Activated naive CD4-positive, alpha-beta T cell (primary cell): ENCODE measurements at places on chromosomes 3 and 15.

DNA sequence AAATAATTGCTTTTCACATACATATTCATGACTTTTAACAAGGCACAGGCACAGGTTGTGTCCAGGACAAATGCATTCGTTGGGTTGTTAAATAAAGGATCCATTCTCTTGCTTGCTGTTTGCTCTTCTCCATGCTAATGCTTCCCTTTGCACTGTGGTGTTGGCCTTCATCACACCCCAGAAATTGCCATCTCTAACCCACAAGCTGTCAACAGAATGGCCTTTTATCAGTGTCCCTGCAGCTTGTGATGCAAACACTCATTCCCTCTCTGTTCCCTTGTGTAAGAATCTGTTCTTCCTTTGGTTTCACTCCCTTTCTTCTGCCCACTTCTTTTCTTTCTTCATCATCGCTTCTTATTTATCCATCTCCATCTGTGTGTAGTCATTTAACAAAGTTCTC is 72.2 kb downstream of the SLC7A14 start:
- DNase-seq = no peak

DNA sequence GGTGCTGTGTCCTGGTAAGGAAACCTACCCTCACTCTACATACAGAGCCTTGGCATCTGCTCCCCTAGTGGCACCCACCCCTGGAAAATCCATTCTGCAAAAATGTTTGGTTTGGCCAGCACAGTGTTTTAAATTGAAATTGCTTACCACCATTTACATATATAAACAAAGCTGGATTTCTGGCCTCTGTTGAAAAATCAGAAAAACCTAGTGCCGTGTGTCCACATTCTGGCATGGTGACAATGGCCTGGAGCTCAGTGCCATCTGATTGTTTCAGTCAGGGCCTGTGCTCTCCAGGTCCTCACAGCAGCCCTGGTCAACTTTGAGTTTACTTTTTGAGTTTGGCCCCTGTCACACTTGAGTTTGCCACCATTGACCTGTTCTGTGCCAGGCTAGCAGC is 2.9 kb upstream of the IL17RC start:
- DNase-seq = no peak

- peak; percentile 26 for DNase-seq
Observed at GRCh38 chr3:184227481-184227935, 1.9 kb upstream of the VWA5B2 start.

DNA sequence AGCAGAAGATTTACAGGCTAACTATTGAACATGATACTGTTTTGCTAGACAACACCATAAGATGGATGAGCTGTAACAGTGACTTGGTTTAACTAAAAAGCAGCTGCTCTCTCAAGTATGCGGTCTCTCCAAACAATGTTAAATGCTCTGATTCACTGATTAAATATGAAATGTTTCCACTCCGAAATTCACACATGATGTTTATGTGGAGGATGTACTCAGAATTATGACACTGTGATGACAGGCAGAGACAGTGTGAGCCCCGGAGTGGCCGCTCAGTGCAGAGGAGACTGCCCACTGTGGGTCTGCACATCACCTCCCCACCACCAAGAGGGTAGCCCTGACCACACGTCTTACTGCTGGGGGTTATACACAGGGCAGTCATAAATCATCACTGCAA is 83.9 kb upstream of the MEX3B start:
- DNase-seq = no peak

GRCh38 chr15:69132430-69132829 is 28.0 kb upstream of the GLCE start:
- DNase-seq = no peak

DNA sequence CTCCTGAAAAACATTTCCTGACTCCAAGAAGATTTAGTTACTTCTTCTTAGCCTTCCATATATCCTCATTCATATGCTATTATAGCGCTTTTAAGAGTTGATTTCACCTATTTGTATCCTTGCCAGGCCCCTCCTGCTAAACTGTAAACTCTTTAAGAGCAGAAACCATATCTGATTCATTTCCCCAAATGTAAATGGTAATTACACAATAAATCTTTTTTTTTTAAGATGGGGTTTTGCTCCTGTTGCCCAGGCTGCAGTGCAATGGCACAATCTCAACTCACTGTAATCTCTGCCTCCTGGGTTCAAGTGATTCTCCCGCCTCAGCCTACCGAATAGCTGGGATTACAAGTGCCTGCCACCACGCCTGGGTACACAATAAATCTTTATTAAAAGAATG is 4.5 kb downstream of the DLEC1 start:
- no peak for DNase-seq

DNA sequence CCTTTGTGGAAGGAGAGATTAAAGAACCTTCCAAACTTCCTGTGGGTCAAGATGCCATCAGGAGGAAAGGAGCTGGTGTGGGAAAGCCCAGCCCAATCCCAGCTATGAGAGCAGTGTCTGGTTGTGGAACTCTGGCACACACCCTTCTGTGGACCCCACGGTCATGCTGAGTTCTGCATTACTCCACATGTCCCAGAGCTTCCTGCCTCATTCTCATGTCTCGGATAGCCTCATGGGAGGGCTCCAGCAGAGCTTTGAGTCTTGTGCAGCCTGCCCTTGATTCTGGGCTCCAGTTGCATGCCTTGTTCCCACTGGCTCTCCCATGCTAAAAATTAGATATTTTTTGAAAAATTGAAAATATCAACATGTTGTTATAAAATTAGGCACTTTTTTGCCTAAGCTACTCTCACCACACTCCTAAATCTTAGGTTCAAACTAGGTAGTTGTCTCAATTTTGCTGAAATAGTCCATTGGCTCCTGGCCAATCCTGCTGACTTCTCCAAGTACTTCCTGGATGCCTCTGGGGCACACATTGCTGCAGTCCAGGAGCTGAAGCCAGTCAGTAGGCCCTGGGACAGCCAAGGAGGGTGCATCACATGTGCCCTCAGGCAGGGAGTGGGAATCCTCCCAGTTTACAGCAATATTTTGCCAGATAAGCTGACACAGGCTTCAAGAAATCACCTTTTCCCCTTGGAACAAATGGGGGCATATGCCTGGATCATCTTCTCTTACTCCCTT is 144.3 kb downstream of the EEFSEC start:
- no peak for DNase-seq

- no peak for DNase-seq
Observed at GRCh38 chr3:72080095-72080494, 295.1 kb upstream of the PROK2 start.
